ENCODE measurements at places on chromosomes 5 and 9. TPM values are rescaled to one million over a fixed set of nuclear protein-coding genes. Genes with fewer than 3 reads are reported as not detected.

Gene C9
- total RNA-seq, result not detected

Gene ANKRD34B
- total RNA-seq, result not detected

DNA sequence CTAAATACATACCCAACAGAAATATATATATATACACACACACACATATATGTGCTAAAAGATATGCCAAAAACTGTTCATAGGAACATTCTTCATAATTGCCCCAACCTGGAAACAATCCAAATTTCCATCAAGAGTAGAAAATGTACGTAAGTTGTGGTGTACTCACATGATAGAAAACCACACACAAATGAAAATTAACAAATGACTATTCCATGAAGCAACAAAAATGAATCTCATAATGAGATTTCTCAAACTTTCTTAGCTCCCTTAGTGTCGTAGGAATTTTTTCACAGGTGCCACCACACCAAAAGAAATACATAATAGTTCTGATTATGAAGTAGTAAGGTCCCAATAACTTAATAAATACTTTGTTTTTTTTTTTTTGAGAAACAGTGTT is 7.8 kb downstream of the ATP10B start:
- no peak for DNase-seq

DNA sequence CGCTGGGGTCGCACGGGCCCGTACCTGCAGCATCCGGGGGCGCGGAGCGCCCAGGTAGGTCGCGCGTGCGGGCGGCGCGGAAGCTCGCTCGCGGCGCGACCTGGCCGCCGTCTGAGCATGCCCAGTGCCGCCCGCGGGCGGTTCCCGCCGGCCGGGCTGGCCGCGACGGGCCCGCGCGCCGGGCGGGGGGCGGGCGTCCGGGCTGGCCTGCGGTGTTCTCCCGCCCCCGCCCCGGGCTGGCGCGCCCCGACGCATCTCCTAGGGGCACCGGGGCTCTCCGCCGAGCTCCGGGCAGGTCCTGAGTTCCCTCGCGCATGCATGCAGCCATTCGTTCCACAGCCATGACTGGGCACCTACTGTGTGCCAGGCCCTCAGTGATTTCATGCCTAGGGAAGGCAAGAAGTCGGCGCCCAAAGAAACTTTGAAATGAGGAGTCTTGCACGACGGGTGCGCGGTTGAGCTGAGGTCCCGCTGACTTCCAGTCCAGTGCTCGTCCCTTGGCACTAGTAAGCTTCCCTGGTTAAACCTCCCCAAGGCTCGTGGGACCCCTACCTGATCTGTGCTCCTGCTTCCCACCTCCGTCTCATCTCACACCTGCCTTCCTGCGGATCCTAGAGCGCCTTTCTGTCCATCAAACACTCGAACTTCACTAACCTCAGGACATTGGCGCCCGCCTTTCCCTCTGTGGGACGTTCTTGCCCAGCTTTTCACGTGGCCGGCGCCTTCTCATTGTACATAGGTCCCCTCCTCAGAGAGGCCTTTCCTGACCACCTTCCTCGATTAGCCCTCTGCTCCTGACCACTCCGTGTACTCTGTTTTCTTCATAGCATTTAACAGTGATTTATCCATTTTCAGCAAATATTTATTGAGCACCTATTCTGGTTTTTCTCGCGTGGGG is at the start of gene PTPN3:
Gene PTPN3, minus strand, starts transcription at position 113 of the 898 bp plus-strand sequence. CDS start 34,873 bp downstream, outside the sequence.
- no peak for DNase-seq
